ENCODE measurements at places on chromosomes 7 and 10.

GRCh38 chr10:60417901-60418300 is 28.2 kb upstream of the ANK3 start:
- no peak overlapping the region for H3K4me3 ChIP-seq
- no peak overlapping the region for H3K27ac ChIP-seq
- no peaks in the 10 kb centered on the region for H3K36me3 ChIP-seq
- no peak for DNase-seq
- H3K4me1 ChIP-seq, result no peaks in the 10 kb centered on the region
- H3K27me3 ChIP-seq, result no peaks in the 10 kb centered on the region

GRCh38 chr7:157544980-157545680 is 208.3 kb downstream of the DNAJB6 start:
- no peaks in the 10 kb centered on the region for H3K4me1 ChIP-seq
- no peak for DNase-seq
- no peak overlapping the region for H3K4me3 ChIP-seq
- H3K36me3 ChIP-seq, result no peaks in the 10 kb centered on the region
- H3K27me3 ChIP-seq, result peaks cover 7% of the 10 kb centered on the region
- H3K27ac ChIP-seq, result no peak overlapping the region

DNA sequence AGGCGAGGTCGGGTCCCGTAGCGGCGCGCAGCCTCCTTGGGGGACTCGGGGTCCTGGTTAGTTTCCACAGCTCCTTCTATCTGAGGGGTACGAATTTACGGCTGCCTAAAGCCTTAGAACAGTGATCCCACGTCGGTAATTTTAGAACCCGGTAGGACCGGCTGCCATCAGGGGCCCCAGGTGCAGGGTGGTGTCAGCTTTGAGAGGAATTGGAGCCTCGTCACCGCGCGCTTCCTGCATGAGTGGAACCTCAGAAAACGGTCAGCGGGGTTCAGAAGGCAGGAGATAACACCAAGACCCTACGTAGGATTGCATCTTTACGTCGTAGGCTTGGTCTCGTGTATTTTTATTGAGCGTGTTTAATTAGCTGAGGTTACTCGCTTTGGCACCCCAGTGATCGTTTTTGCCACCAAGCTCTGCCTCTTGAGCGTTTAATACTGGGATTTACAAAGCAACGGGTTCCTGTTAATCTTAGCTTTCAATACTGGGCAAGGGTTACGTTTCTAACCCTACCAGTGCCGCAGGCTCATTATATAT is 443 bp downstream of the RNF32 start:
- no peaks in the 10 kb centered on the region for H3K4me1 ChIP-seq
- peak overlapping the region; percentile 89 for H3K27ac ChIP-seq
- H3K4me3 ChIP-seq, result peak overlapping the region; percentile 77
- H3K27me3 ChIP-seq, result no peaks in the 10 kb centered on the region

GRCh38 chr10:11530806-11531205 is 80.6 kb downstream of the USP6NL start:
- H3K4me1 ChIP-seq, result no peaks in the 10 kb centered on the region
- H3K4me3 ChIP-seq, result no peak overlapping the region

- H3K27me3 ChIP-seq, result no peaks in the 10 kb centered on the region
- no peak overlapping the region for H3K27ac ChIP-seq
- no peaks in the 10 kb centered on the region for H3K4me1 ChIP-seq
- no peak overlapping the region for H3K4me3 ChIP-seq
- DNase-seq, result no peak
Observed at GRCh38 chr7:17019106-17019505, 137.3 kb upstream of the AGR3 start.

DNA sequence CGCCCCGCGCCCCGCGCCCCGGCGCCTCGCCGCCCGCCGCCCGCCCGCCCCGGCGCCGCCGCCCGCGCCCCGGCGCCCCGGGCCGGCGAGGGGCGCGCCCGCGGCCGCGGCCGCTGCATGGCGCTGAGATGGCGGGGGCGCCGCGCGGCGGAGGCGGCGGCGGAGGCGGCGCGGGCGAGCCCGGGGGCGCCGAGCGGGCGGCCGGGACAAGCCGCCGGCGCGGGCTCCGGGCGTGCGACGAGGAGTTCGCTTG is 174 bp downstream of the ADCY1 start:
- peak overlapping the region; percentile 58 for H3K4me3 ChIP-seq
- H3K27ac ChIP-seq, result peak overlapping the region; percentile 19
- no peak for DNase-seq
- no peaks in the 10 kb centered on the region for H3K36me3 ChIP-seq

GRCh38 chr7:96562966-96563365 is 146.7 kb downstream of the SEM1 start:
- DNase-seq, result no peak
- no peak overlapping the region for H3K4me3 ChIP-seq
- no peaks in the 10 kb centered on the region for H3K36me3 ChIP-seq
- no peaks in the 10 kb centered on the region for H3K27me3 ChIP-seq

DNA sequence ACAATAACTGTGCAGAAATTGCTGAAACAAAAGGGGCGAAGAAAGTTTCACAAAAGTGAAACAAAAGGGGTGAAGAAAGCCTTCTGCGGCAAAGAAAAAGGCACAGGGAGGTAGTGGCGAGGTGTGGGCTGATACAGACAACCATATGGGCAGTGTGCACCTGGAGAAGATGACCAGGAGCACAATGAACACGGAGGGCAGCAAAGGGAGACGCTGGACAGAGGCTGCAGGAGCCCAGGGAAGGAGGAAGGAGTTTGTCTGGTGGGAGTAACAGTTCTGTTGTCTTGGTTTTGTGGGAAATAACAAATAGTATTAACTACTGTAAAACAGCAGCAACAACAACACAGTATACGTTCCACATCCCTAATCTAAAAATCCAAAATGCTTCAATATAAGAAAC is 42.4 kb downstream of the ESYT2 start:
- no peak for DNase-seq
- H3K4me3 ChIP-seq, result no peak overlapping the region
- no peaks in the 10 kb centered on the region for H3K4me1 ChIP-seq
- H3K27me3 ChIP-seq, result no peaks in the 10 kb centered on the region

DNA sequence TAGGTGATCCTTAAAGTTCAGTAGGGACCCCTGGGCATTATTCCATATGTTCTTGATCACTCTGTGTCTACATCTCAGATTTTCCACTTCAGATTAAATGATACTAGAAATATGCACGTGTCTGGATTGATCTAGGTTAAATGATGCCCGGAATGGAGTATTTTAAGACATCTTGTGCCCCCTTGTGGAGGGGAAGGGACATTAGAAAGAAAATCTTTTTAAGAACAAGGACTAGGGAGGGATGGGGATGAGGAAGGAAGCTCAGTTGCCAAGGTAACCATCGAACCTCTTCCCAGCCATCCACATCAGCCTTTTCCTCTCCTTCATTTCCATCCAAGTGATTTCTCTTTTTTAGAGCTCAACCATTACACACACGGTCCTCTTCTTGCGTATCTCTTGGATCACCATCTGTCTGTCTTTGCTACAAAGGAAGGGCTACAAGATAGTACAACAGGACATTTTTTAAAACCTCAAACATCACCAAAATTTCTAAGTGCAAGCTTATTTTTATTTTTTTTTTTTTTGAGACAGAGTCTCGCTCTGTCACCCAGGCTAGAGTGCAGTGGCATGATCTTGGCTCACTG is 40.5 kb downstream of the PRSS2 start:
- no peaks in the 10 kb centered on the region for H3K36me3 ChIP-seq
- no peak for DNase-seq
- H3K27me3 ChIP-seq, result no peaks in the 10 kb centered on the region
- H3K27ac ChIP-seq, result no peak overlapping the region
- H3K4me3 ChIP-seq, result no peak overlapping the region
- H3K4me1 ChIP-seq, result no peaks in the 10 kb centered on the region

DNA sequence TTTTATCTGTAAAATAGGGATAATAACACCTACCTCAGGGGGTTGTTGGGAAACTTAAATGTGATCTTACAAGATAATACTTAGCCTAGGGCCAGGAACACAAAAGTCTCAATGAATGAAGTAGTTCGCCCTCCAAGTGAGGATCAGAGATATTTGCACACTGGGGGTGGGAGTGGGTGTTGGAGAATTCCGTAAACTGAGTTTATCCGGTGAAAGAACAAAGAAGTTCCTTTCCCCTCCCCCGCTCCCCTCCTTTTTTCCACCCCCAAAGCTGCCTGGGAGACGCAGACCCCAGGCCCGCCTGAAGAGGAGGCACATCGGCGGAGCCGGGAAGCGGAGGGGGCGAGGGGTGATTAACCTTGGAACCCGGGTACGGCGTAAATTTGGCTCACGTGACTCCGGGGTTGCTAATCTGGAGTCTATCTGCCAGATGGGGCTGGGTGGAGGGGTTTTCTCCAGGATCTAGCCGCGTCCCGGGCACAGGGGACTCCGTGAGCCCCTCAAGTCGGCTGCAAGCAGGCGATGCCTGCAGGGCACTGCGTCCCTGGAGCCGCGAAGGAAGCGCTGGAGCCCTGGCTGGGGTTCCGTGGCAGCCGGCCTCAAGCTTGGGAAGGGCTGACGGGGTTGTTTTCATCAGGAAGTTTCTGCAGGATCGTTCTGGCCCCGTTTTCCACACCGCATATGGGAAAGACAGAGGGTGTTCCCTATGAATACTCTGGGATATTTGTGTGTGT is 1.4 kb upstream of the PODXL start:
- H3K27me3 ChIP-seq, result no peaks in the 10 kb centered on the region
- H3K27ac ChIP-seq, result peak overlapping the region; percentile 33
- no peak for DNase-seq
- H3K4me1 ChIP-seq, result peaks cover 5% of the 10 kb centered on the region
- H3K36me3 ChIP-seq, result no peaks in the 10 kb centered on the region
- H3K4me3 ChIP-seq, result peak overlapping the region; percentile 68

DNA sequence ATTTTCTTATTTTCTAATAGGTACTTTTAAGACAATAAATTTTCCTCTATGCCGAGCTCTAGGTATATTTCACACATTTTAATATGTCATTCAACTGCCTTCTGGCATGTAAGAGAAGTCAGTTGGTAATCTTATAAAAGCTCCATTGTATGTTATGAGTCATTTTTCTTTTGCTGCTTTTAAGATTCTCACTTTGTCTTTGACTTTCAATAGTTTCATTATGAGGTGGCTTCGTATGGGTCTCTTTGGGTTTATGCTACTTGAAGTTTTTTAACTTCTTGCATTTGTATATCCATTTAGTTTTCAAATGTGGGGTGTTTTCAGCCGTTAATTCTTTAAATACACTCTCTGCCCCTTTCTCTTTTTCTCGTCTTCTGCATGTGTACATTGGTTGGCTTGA is 80.5 kb downstream of the ABCA13 start:
- H3K4me1 ChIP-seq, result no peaks in the 10 kb centered on the region
- no peak overlapping the region for H3K4me3 ChIP-seq
- H3K27ac ChIP-seq, result no peak overlapping the region
- no peaks in the 10 kb centered on the region for H3K36me3 ChIP-seq
- DNase-seq, result no peak

- peaks cover 4% of the 10 kb centered on the region for H3K4me1 ChIP-seq
- no peaks in the 10 kb centered on the region for H3K36me3 ChIP-seq
- DNase-seq, result no peak
- no peaks in the 10 kb centered on the region for H3K27me3 ChIP-seq
Observed at GRCh38 chr10:70271996-70272924, 11.5 kb downstream of the NPFFR1 start.

- H3K4me1 ChIP-seq, result no peaks in the 10 kb centered on the region
- H3K27me3 ChIP-seq, result no peaks in the 10 kb centered on the region
- H3K36me3 ChIP-seq, result no peaks in the 10 kb centered on the region
- no peak for DNase-seq
- no peak overlapping the region for H3K4me3 ChIP-seq
- no peak overlapping the region for H3K27ac ChIP-seq
Observed at GRCh38 chr10:63624701-63625100, 103.5 kb downstream of the REEP3 start.

DNA sequence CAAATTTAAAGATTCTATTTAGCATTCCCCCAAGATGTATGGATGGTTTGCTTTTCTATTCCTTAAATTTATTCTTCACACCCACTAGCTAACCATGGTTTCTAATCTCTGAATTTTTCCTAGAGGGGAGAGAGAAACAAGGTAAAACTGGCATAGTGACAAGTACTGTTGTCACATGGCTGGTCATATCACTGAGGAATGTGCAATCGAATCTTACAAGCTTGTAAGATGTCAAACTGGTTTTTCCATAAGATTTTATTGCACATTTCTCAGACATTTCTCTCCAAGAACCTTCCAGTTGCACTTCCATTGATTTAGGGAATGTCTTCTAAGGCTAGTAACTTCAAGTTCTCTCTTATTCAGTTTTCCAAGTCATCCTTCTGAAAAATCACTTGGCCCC is 89.8 kb downstream of the MBL2 start:
- no peaks in the 10 kb centered on the region for H3K4me1 ChIP-seq
- DNase-seq, result no peak
- H3K36me3 ChIP-seq, result no peaks in the 10 kb centered on the region
- H3K4me3 ChIP-seq, result no peak overlapping the region
- no peak overlapping the region for H3K27ac ChIP-seq

DNA sequence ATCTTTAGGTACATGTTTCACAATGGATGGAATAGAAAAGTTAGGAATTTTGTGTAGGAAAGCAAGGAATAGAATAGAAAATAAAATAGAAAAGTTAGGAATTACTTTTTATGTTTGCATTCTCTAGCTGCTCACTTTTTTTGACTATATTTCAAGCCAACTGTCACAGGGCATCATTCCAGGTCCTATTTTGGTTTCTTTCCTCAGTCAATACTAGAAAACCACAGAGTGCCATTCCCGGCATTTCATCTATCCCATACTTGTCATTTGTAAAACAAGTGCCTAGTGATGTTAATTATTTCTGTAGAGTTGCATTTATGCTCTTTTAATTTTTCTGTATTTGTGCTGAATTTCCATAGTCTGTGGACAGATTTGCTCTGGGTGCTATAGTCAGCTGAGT is 66.2 kb downstream of the SDK1 start:
- DNase-seq, result no peak
- no peaks in the 10 kb centered on the region for H3K36me3 ChIP-seq
- no peaks in the 10 kb centered on the region for H3K4me1 ChIP-seq
- H3K27ac ChIP-seq, result no peak overlapping the region
- H3K4me3 ChIP-seq, result no peak overlapping the region

DNA sequence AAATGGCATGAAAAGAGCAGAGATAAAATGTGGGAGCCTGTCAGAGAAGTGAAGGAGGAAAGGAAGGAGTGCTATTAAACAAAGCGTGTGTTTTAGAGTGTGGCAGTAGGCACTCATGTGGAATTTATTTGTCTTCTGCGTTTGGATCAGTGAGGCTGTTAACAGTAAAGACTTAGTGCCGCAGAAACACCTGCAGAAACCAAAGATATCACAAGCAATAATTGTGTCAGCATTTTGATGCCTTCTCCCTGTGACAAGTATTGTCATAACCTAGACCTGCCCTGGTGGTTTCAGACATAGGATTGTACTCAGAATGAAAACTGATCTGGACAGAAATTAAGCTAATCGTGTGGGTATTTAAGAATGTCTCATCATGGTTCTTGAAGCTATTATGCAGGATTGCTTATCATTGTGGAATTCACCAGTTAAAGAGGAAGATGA is 191.0 kb downstream of the CAMK1D start:
- DNase-seq, result no peak
- no peak overlapping the region for H3K4me3 ChIP-seq
- no peaks in the 10 kb centered on the region for H3K4me1 ChIP-seq
- no peak overlapping the region for H3K27ac ChIP-seq
- H3K36me3 ChIP-seq, result no peaks in the 10 kb centered on the region

Measured in breast epithelium (tissue), 4 donors.